AG10803 (cell line): ENCODE measurements at places on chromosomes 4 and X.

DNA sequence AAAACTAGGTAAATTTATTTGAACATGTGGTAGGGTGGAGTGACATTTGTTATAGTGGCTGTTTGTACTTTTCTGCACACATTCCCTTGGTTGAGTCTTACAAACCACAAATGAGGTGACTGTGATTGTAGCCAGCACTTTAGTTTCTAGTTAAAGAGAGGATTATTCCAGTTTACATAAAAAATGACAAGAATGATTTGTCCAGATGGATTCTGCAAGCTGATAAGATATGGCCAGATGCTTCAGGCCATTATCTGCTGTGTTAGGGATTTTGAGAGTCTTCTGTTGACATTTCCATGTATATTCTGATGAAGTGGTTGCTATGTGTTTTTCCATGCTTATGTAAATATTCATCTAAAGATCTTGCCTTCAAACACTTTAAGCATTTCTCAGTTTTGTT is 31.0 kb upstream of the PDE5A start:
- DNase-seq, result peak; percentile 24

DNA sequence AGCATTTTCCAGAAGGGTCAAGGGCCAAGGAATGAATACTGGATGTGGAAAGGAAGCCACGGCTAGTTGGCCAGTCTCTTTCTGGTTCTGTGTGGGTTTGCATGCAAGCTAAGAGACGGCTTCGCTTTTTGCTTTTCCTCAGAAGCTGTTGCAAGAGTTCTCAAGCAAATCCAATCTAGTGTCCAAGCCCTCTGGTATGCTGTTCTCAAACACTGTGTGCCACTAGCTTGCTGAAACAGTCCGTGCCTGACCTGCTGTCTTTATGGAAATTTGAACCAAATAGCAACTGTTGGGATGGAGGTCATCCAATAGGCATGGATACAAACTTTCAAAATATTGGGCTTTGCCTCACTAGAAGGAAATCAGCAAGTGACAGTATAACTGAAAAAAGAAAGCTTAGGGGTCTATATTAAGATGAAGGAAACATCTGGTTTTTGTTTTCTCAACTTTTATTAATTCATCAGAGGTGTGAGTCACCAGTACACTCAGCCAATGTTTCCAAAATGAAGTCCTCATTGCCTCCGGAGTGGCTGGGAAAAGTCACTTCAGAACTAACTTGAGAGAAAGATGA is 70.5 kb downstream of the SLC9A6 start:
- DNase-seq, result peak; percentile 95

- DNase-seq, result peak; percentile 23
Observed at GRCh38 chrX:39814391-39814790, 283.4 kb downstream of the BCOR start.

DNA sequence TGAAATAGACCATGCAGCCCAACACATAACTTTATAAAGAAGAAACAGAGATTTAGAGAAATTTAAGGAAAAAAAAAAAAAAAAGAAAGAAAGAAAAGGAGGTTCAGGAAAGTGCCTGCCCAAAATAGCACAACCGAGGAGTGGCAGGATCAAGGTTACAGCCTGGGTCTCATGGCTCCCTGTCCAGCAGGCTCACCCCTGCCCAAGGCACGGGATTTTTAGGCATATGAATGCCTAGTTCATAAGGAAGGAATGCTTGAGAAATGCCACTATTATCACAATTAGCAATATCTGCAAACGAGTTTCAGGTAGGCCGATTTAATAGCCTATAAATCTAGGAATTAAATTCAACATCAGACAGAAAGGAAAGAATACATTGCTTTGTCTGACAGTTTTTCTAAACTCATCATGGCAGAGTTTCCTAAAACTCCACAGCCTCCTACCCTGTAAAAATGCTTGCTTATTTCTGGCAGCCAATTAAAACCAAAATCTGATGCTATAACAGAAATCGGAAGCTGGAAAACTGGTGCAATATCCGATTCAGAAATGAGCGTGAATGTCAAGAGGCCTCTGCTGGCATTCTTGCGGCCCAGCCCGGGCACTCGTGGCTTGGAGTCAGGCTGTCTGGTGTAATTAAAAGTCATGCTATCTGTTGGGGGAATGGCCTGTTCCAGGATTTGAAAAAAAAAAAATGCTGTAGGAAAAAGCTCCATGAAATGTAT is 63.5 kb downstream of the GEMIN8 start:
- DNase-seq, result no peak

- DNase-seq, result no peak
Observed at GRCh38 chr4:124189545-124189944, 523.0 kb downstream of the ANKRD50 start.

GRCh38 chrX:43805579-43805978 is 76.7 kb downstream of the MAOB start:
- no peak for DNase-seq

- DNase-seq, result no peak
Observed at GRCh38 chr4:120025516-120025915, 41.1 kb downstream of the MAD2L1 start.

- peak; percentile 13 for DNase-seq
Observed at GRCh38 chr4:153335665-153336064, 8.8 kb upstream of the MND1 start.

- DNase-seq, result peak; percentile 55
Observed at GRCh38 chr4:121669163-121669550, 27.6 kb downstream of the ANXA5 start.

- DNase-seq, result no peak
Observed at GRCh38 chrX:22202251-22202650, 70.5 kb upstream of the CBLL2 start.

GRCh38 chr4:182400081-182400480 is 156.9 kb downstream of the TENM3 start:
- no peak for DNase-seq

GRCh38 chrX:68703846-68704245 is 56.4 kb downstream of the STARD8 start:
- no peak for DNase-seq

DNA sequence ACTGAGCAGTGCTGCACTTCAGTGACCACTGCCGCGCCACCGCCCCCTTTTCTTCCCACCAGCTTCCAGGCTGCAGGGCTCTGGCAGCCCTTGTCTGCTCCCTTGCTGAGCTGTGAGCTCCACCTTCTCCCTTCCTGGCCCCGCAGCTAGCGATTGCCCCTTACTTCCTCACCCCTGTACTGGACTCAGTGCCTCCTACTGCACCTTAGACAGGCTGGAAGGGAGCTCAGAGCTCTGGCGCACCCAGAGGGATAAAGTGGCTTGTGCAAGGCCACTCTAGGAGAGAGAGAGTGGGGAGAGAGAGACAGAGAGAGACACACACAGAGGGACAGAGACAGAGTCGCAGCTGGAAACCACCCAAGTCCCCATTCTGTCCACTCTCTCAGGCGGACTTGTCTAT is 6.0 kb downstream of the RASL11B start:
- no peak for DNase-seq

DNA sequence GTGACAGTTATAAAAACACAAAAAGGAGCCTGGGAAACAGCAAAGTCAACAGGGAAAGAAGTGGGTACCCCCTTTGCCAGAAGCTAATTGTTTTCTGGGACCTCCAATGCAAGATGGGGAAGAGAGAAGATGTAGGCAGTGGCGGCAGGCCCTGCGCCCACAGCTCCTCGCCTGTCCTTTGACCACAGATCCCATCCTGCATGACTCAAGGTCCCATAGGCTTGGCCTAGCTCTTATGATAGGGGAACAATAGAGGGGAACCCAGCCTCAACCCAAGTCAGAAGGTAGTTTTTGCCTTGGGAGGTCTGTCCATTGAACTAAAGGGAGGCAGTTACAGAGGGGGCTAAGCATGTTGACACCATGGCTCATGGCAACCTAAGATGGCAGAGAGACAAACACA is 14.2 kb downstream of the ZMYM3 start:
- DNase-seq, result no peak

- no peak for DNase-seq
Observed at GRCh38 chr4:3649491-3649890, 116.7 kb upstream of the ADRA2C start.

DNA sequence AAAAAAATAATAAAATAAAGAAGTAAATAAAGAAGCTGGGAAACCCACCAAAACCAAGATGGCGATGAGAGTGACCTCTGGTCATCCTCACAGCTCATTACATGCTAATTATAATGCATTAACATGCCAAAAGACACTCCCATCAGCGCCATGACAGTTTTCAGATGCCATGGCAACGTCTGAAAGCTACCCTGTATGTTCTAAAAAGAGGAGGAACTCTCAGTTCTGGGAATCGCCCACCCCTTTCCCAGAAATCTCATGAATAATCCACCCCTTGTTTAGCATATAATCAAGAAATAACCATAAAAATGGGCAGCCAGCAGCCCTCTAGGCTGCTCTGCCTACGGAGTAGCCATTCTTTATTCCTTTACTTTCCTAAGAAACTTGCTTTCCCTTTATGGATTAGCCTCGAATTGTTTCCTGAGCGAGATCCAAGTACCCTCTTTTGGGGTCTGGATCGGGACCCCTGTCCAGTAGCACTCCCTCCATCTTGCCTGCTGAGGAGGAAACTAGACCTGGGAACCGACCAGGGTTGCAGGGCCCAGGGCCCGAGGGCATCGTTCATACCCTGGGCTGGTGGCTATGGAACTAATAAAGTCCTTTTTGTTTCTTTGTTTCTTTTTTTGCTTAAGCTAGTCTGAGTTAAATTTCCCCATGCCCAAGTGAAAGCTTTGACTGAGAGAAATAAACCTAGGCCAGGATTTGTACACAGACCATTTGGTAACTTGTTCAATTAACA is 30.9 kb downstream of the HTT-AS start:
- no peak for DNase-seq

DNA sequence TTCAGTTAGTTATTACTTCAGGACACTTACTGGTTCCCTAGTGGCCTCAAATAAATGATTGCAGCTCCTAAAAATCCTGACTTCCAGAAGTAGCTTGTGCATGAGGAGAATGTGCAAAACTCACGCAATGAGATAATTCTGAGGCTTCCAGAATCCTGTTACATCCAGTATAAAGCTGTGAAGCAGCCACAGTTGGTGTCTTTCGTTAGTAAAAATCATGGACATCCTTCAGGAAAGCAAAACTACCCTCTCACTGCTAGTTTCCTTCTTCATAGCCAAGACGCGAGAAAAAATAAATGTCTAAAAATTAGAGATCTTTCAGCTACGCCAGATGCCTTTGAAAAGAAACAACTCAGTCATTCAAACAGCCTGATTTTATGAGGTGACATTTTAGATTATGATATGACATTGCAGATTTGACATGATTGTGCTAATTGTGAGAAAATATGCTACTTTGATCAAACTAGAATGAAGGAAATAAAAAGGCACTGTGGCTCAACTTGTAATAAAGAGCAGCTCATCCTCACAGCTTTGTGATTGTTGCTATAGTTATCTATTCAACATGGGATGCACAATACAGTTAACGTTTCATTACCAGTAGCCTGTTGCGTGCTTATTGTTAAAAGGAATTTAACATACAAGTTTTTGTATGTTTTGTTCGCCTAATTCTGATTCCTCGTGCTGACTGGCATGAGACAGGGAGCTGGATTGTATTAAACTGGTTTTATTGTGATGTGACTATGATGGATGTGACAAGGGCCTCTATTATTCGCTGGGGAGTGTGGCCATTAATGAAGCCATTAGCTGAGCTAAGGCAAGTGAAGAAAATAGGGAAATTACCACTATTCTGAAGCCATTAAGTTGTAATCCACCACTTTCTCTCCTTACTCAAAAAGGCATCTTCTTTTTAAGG is 40.5 kb downstream of the AFF2 start:
- DNase-seq, result no peak

DNA sequence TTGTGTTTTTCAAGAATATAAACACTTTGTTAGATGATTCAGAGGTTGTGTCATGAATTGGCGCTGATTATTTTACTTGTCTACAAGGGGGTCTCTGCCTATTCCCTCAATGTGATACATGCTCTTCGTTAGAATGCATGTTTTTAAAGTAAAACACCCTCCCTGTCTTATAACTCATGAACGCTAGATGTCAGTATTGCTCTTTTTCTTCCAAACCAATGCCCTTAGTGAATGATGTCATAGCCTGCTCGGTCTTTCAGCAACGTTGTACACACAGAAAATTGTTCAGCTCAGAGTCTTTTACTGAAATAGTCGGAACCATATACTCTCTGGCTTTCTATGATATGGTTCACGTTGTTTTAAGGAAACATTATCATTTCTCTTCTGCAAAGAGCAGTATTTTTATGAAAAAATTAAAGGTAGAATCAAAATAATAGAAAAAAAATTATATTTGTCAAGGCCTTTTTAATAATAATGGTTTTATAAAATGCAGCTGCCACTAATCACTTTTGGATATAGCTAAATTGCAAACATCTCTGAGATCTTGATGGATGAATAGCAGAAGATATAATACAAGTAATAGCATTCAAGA is 292.9 kb downstream of the TLL1 start:
- peak; percentile 67 for DNase-seq

DNA sequence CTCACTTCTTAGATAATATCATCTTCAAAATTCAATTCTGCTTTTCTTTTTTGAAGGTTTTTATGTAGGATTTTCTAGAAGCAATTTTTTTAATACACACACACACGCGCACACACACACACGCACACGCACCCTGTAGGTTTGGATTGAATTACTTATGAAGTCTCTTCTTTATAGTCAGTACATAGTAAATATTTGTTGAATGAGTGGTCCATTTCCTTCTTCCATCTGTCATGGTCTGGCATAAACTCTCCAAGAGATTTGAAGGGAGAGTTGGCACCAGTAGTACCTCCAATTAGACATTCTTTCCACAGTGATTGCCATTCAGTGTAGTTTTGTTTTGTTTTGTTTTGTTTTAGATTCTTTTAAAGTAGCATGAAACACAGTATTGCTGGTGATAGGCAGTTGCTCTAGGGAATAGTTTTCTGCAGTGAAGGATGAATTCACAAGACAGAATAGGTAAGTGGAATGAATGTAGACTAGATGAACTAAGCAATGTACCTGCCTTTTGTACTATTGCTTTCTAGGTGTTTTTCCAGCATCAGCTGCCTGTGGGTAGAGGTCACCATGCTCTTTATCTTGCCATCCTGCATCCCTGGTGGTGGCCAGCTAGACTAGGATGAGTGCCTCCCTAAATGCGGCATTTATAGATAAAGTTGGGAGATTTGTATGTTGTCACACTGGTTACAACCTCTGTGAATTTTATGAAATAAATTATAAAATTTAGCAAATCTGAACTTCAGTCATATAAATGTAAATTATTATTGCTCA is 20.5 kb downstream of the PDLIM5 start:
- DNase-seq, result peak; percentile 89

GRCh38 chrX:75086731-75087195 is 69.3 kb downstream of the ABCB7 start:
- peak; percentile 2 for DNase-seq

DNA sequence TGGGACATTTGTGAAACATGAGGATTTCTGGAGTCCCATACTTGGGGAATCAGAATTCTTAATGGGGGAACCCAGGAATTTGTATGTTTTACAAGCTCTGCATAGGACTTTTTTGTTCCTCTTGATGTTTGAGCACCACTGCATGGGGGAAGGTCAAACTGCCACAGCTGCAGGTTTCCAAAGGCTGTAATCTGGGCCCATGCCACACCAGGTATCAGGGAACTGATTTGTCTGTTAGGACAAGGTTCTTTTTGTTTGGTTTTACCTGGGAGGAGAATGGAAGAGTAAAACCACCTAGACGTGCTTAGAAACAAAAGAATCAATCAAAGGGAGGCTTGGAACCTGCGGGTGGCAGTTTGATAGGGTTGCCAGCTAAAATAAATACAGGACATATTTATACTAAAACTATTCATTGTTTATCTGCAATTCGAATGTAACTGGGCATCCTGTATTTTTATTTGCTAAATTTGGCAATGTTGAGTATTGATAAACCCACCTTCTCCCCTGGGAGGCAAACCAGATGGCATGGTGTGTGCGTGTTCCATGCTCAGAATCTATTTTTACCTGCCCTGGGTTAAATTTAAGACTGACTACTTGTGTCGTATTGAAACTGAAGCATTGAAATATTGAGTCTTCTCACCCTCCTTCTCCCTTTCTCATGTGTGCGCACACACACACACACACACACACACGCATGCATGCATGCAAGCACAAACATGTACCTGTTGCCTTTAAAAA is 63.7 kb downstream of the TMEM164 start:
- DNase-seq, result no peak
